MM.1S (cell line): ENCODE measurements at places on chromosomes 5 and 9.

DNA sequence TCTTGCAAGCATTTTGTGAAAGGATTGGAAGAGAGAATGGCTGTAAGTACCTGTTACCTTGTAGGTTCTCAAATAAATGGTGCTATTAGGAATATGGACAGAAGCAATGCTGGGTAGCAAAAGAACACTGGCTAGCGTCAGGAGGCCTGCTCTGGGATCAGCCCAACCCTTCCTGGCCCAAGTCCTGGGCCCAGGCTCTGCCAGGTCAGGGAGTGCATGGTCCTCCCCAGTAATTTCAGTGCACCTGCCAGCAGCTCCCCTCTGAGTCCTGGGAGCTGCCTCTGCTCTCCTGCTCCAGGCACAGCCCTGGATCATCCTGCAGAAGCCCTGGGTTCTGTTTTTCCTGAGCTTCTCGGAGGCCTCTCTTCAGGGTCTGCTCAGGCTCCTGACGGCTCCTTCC lies 89.5 kb upstream of the ARAP3 start:
- no peak for DNase-seq

DNA sequence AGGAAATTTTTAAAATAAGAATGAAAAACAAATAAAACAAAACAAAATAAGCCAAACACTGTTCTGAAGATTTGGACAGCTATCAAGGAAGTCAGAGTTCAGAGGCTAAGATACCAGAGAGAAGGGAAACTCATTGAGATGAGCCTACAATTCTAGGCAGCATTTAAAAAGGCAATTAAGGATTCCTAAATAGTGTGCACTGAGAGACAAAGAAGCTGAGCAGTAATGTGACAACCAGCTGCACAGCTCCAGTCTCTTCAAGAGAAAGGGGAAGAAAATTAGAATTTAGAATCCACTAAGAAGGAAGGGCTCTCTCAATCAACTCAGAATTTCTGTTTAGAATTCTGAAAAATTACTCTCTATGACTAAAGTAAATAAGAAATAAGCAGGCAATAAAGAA lies 246.7 kb upstream of the COX7C start:
- no peak for DNase-seq

- DNase-seq: no peak
These were observed 213.0 kb downstream of the SMARCA2 start for GRCh38 chr9:2228132-2228531.

- DNase-seq: no peak
These were observed 128.8 kb downstream of the GPBP1 start for GRCh38 chr5:57302643-57303042.

DNA sequence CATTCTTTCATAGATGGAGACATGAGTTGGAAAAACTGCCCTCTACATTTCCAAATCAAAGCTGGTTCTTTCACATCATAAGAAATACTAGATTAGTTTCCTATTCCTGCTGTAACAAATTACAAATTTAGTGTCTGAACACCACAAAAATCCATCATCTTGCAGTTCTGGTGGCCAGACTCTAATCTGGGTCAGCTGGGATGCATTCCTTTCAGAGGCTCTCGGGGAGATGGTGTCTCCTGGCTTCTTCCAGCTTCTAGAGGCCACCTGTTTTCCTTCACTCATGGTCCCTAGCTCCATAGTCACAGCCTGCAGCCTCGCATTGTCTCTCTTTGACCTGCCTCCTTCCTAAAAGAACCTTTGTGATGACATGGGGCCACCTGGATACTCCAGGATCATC lies 65.2 kb downstream of the RETREG1 start:
- DNase-seq: no peak

- DNase-seq: no peak
These were observed 485.1 kb upstream of the PAPPA start for GRCh38 chr9:115668521-115668920.

GRCh38 chr9:131960311-131960710 lies 119.4 kb downstream of the MED27 start:
- DNase-seq: no peak

GRCh38 chr5:18605186-18605585 lies 970.9 kb downstream of the TAF11L14 start:
- no peak for DNase-seq

DNA sequence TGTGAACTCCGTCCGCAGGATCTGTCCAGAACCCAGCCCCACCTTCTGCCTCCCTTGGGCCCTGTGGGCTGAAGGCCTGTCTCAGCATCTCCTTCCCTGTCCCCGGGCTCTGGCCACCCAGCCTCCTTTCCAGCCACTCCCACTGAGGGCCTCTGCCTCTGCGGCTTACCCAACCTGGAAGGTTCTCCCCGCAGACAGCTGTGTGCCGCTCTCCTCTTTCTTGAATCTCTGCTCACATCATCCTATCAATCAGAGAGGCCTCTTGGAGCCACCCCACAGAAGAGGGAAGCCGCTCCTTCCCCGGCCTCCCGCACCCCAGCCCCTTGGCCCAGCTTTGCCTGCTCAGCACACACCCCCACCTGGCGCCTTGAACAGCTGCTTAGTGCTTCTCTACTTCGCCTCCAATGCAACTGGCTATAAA lies 81.5 kb upstream of the UNC5A start:
- DNase-seq: no peak

DNA sequence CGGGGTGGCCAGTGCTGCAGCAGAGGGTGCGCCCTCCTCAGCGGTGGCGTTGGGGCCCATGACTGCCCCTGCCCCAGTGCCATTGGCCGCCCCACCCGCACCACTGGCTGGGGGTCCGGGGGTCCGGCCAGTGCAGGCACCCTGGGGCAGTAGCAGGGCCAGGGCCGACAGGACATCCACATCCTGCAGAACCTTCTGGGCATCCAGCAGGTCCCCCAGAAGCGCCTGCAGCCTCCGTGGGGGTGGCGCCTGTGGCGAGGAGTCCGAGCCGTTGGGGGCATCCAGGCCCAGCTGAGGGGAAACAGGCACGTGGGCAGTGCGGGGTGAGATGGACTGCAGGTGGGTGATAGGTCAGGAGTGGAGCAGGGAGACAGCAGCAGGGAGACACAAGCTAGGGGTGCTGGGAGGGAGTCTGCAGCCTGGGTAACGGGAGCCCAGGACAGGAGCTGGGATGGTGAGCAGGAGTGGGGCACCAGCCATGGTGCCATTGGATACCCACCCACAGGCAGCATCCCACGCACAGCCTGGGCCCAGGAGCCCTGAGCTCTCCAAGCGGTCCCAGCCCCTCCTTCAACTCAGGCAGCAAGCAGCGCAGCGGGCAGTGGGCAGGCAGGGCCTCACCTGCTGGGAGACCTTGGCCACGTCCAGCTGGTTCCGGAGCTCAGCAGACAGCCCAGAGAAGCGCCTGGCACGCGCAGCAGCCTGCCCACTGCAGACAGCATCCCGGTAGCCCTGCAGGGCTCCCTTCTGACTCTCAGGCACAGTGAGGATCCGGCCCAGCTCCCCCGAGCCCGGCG lies 7.1 kb downstream of the ABCA2 start:
- no peak for DNase-seq

DNA sequence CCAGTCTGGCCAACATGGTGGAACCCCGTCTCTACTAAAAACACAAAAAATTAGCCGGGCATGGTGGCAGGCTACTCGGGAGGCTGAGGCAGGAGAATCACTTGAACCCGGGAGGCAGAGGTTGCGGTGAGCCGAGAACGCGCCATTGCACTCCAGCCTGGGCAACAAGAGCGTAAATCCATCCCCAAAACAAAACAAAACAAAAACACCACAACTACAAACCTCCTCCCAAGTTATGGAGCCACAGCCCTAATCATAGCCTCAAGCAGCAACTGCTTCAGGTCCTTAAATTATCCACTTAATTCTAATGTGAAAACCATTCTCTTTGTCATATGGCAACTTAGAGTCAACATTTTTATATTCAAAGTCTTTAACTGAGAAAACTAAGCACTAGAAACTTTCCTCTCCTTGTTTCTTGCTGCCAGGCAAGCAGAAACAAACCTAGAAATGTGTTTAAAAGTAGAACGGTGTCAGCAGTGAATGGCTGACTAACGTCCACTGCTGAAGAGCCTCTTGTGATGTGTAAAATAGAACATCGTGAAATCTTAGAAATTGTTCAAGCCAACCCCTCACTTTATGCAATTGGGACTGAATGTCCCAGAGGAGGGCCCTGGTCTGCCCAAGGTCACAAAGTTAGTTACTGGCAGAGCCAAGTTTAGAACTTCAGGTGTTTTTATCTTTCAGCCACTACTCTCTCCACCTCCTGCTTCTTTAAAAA lies 5.7 kb downstream of the TMEM245 start:
- DNase-seq: no peak

GRCh38 chr9:125431741-125432271 lies 170.2 kb downstream of the GAPVD1 start:
- DNase-seq: no peak

DNA sequence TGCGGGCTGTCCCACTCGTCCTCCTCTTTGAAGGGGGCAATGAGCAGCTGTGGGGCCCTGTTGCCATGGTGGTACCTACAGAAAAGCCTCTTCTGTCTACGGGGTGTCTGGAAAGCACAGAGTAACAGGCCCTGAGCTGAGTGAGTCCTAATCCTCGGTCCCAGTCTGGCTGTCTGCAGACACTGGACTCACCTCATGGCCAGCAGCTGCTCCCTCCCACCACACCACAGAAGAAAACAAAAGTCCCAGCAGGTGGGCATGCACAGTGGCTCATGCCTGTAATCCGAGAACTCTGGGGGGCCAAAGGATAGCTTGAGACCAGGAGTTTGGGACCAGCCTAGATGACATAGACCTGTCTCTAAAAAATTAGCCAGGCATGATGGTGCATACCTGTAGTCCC lies 19.9 kb downstream of the P4HA2 start:
- no peak for DNase-seq

GRCh38 chr5:171715551-171715950 lies 70.1 kb upstream of the SMIM23 start:
- no peak for DNase-seq

- DNase-seq: no peak
These were observed 69.0 kb downstream of the ADAMTSL1 start for GRCh38 chr9:18542837-18543405.

DNA sequence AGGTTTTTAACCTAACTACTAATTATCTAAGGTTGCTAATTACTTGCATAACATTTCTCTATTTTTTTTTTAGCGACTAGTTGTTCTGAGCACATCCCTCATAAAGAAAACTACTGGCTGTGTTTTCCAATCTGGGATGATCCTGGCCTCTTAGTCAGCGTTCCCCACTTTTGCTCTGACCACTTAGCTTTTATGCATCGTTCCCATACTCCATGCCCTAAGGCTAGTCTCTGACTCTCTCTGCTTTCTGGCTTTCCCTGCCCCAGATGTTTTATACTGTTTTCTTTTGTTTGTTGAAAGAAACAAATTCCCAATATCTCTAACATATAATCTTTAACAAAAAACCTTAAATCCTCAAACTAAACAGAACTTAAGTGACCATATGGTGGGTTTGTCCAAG lies 217.9 kb downstream of the SPATA31D1 start:
- no peak for DNase-seq
